Activated naive CD4-positive, alpha-beta T cell treated with anti-CD3 and anti-CD28 coated beads, Interleukin-2, amount 50 U/mL, for 72 hours (primary cell): ENCODE measurements at places on chromosomes 4 and X. TPM values are rescaled to one million over a fixed set of nuclear protein-coding genes. Genes with fewer than 3 reads are reported as not detected.

- DNase-seq: no peak
Observed at GRCh38 chrX:53257166-53257565, 24.2 kb downstream of the IQSEC2 start.

DNA sequence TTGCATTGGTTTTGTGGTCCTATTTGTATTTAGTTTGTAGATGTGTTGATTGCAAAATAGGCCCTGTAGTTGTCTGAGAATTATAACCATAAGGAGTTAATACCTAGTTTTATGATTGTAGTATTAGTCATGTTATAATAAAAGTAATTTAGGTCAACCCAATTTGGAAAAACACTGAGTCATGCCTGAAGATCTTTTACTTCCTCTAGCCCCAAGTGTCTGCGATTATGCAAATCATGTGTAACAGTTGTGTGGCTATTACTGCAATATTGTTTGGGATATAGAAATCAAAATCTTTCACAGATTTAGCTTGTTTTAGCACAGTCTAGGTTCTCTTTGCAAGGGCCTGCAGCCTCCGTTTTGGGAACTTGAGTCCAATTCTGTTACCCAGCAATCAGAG lies 12.6 kb downstream of the SRD5A3 start:
- no peak for DNase-seq

DNA sequence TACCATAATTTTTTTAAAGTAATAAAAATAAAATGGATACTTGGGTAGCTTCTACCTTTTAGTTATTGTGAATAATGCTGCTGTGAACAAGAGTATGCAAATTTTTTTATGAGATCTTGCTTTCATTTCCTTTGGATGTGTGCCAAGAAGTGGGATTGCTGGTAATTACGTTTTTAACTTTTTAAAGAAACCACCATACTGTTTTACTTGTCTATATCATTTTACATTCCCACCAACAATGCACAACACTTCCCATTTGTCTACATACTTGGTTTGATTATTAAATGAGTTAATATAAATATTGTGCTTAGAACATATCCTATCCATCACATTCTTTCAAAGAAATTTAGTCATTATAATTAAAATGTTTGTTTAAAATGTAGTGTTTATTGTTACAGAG lies 3.9 kb upstream of the SULT1B1 start:
- DNase-seq: no peak

- no peak for DNase-seq
Observed at GRCh38 chr4:38073596-38074234, 113.5 kb downstream of the PTTG2 start.

DNA sequence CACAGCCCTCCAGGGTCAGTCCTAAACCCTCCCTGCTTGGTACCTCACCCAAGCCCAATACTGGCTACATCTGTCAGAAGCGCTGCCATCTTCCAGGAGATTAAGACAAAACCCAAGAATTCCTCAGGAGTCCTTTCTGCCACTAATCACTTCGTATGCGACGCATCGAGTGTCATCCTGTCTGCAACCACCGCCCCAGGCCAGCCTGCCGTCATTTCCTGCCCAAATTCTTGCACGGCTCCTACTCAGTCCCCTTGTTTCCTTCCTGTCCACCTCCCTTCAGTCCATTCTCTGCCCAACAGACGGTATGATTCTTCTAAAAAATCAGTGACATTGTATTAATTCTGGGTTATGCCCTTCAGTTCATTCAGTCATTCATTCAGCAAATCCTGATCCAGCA lies 113.6 kb downstream of the NFKB1 start:
- DNase-seq: no peak

CNGA1 gene
- total RNA-seq: 0.55 TPM

FAM9C gene
- total RNA-seq: not detected

AWAT1 gene
- not detected for total RNA-seq

TIGD4 gene
- 0.23 TPM for total RNA-seq
